ENCODE measurements at places on chromosomes 16 and 17.

DNA sequence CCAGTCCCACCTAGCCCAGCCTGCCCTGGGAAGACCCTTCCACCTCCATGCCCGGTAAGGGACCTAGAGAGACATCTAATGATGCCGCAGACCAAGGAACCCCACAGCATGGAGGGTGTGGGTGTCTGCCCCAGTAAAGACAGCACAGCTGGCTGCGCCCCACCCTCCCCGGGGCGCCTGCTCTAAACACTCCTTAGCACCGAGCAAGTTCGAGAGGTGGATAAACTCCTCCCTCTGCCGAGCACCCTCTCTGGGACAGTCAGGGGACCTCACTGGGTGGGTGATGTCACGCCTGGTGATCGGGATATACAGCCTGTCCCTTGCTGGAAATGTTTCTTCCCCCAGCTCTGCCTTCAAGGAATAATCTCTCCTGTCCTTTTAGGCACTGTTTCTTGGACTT lies 16.7 kb upstream of the DNAI2 start:
- DNase-seq: no peak
- no peaks in the 10 kb centered on the region for H3K36me3 ChIP-seq
- no peak overlapping the region for H3K4me3 ChIP-seq
- no peak overlapping the region for H3K27ac ChIP-seq

DNA sequence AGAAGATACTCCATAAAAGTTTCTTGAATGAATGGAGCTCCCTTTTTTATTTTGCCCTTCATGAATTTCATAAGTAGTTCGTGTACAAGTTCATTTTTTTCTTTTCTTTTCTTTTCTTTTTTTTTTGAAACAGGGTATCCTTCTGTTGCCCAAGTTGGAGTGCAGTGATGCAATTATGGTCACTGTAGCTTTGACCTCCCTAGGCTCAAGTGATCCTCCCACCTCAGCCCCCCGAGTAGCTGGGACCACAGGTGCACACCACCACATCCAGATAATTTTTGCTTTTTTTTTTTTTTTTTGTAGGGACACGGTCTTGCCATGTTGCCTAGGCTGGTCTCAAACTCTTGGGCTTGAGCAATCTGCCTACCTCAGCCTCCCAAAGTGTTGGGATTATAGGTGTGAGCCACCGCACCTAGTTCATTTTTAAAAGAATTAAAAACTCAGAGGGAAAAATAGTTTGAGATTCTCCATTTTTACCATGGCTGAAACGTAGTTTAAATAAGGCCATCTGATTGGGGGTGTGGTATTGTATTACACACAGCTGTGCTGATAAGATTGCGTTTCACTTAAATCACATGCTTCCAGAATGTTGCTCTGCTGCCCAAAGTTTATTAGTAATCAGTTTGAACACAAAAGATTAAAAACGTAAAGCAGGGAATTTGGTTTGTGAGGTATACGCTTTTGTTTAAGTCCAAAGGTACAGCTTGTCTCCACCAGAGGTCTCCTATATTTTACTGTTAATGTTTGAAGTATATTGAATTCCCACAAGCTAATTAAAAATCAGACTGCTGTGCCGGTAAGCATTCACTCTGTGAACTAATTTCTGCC lies 154.1 kb downstream of the SOCS1 start:
- H3K27ac ChIP-seq: no peak overlapping the region
- peak; percentile 57 for DNase-seq
- H3K36me3 ChIP-seq: peaks cover 5% of the 10 kb centered on the region
- H3K27me3 ChIP-seq: no peaks in the 10 kb centered on the region

DNA sequence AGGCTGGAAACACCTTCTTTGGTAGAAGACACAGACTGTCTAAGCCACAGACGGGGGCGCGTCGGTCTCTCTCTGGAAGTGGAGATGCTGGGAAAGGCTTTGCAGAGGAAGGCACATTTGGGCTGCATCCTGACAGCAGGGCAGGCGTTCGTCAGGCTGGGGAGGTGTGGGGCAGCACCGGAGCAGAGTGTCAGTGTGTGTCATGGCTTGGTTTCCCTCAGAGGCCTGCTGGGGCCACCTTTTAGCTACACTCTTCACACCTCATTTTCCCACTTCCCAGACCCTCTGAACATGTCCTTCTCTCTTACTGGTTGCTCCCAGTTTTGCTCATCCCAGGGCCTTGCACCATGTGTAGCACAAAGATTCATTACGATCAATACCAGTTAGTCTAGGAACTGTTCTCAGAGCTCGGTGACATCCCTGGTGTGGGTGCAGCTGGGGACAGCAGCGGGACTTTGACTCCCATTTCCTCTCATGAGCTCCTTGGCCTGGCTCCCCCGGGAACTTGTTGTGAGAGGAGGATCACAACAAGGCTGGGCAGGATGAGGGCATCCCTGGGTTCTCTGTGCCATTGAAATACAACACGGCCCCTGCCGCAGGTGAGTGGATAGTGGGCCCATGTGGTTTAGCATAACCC lies 33.1 kb downstream of the SMARCE1 start:
- no peaks in the 10 kb centered on the region for H3K27me3 ChIP-seq
- no peak for DNase-seq
- no peak overlapping the region for H3K4me3 ChIP-seq
- H3K27ac ChIP-seq: peak overlapping the region; percentile 70

DNA sequence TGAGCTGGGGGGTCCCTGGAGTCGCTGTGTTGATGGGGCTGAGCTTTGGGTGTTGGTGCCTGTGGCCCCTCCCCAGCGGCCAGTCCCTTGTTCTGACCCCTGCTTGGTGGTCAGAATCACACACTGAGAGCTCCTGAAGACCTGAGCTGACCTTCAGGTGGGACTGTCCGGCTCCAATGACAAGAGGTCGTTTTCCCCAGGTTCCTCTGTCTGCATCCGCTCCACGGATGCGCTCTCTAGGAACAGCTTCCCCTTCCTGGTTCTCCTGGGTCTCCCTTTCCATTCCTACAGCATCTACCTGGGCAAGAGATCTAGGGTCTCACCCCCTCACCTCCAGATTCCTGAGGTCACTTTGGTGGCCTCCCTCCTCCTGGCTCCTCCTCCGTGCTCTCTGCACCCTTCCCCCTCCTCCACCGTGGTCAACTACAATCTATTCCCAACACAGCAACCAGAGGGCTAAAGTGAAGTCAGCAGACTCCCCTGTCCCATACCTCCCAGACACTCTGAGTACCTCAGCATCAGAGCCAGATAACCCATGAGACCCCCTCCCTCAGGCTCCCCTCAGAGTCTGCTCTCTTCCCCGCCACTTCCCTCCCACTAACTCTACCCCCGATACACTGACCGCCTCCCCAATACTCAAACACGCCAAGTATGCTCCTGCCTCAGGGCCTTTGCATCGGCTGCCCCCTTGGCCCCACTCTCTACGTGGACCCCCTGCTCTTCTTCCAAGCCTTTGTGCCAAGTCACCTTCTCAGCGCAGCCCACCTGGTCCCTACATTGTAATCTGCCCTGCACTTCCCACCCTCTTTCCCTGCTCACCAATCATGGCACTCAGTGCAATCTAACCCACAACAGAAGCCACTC lies 9.0 kb upstream of the SEC14L5 start:
- peaks cover 28% of the 10 kb centered on the region for H3K4me1 ChIP-seq
- no peak overlapping the region for H3K4me3 ChIP-seq
- H3K27me3 ChIP-seq: no peaks in the 10 kb centered on the region
- DNase-seq: no peak
- no peaks in the 10 kb centered on the region for H3K36me3 ChIP-seq

GRCh38 chr17:56863974-56864373 lies 30.0 kb downstream of the DGKE start:
- no peak overlapping the region for H3K4me3 ChIP-seq
- no peaks in the 10 kb centered on the region for H3K4me1 ChIP-seq
- peaks cover 25% of the 10 kb centered on the region for H3K36me3 ChIP-seq
- no peaks in the 10 kb centered on the region for H3K27me3 ChIP-seq

DNA sequence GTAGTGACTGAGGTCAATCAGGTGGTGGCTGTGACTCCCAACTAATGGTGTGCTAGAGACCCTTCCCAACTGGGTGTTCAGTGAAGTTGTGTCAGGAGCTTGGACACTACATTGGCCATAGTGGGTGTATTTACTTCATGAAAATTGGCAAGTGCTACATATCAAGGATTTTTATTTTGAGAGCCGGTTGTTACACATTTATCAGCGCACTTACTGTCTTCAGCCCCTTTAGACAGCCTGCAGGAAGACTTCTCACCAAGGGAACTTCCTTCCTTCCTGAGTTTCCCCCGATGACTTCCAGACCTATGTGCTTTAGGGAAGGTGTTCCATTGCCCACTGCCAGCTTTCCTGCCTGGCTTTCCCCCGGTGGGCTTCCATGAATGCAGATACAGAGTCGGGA lies 261.2 kb downstream of the CBLN1 start:
- H3K36me3 ChIP-seq: no peaks in the 10 kb centered on the region
- no peak overlapping the region for H3K4me3 ChIP-seq
- no peak for DNase-seq
- peaks cover 16% of the 10 kb centered on the region for H3K4me1 ChIP-seq

GRCh38 chr17:40560592-40561293 lies 4.5 kb downstream of the CCR7 start:
- H3K27me3 ChIP-seq: no peaks in the 10 kb centered on the region
- H3K4me3 ChIP-seq: peak overlapping the region; percentile 5
- peaks cover 18% of the 10 kb centered on the region for H3K4me1 ChIP-seq
- DNase-seq: peak; percentile 78
- peak overlapping the region; percentile 96 for H3K27ac ChIP-seq

DNA sequence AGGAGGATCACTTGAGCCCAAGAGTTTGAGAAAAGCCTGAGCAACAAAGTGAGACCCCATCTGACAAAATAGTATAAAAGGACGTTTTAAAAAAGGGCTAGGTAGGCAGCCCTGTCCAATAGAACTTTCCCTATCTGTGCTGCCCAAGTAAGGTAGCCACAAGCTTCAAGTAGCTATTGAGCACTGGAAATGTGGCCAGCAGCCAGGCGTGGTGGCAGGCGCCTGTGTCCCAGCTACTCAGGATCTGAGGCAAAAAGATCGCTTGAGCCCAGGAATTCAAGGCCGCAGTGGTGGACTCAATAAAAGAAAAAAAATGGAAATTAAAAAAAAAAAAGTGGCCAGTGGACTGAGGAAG lies 1.5 kb upstream of the NQO1 start:
- no peak overlapping the region for H3K4me3 ChIP-seq
- H3K36me3 ChIP-seq: peaks cover 4% of the 10 kb centered on the region
- H3K27me3 ChIP-seq: no peaks in the 10 kb centered on the region
- peak overlapping the region; percentile 0 for H3K27ac ChIP-seq
- DNase-seq: no peak
- H3K4me1 ChIP-seq: peaks cover 11% of the 10 kb centered on the region

GRCh38 chr16:78762222-78762621 lies 662.8 kb downstream of the WWOX start:
- no peaks in the 10 kb centered on the region for H3K27me3 ChIP-seq
- peaks cover 2% of the 10 kb centered on the region for H3K4me1 ChIP-seq
- no peaks in the 10 kb centered on the region for H3K36me3 ChIP-seq
- no peak overlapping the region for H3K27ac ChIP-seq

DNA sequence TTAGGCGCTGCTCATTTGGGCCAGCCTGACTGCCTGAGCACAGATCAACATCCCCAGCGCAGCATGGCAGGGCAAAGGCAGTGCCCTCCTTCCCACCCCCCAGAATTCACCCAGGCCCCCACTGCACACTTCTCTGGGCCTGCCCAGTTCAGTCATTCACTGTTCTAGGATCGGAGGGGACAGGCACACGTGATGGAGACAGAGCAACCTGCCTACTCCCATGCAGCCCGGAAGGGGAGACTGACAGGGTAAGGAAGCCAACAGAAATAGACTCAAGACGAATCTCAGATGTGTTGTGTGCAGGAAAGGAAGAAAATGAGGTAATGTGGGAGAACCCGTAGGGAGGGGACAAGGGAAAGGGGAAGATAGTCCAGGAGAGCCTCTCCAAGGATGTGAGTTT lies 59.2 kb upstream of the LYRM9 start:
- H3K27ac ChIP-seq: no peak overlapping the region
- peaks cover 59% of the 10 kb centered on the region for H3K27me3 ChIP-seq
- no peak for DNase-seq
- no peak overlapping the region for H3K4me3 ChIP-seq

- H3K36me3 ChIP-seq: no peaks in the 10 kb centered on the region
- peaks cover 7% of the 10 kb centered on the region for H3K4me1 ChIP-seq
- H3K27ac ChIP-seq: no peak overlapping the region
- no peak for DNase-seq
- H3K27me3 ChIP-seq: peaks cover 15% of the 10 kb centered on the region
These were observed 5.1 kb upstream of the SOX8 start for GRCh38 chr16:976389-976931.

GRCh38 chr17:45946841-45947256 lies 52.2 kb upstream of the STH start:
- no peaks in the 10 kb centered on the region for H3K36me3 ChIP-seq
- no peak overlapping the region for H3K4me3 ChIP-seq
- DNase-seq: peak; percentile 14
- H3K4me1 ChIP-seq: peaks cover 5% of the 10 kb centered on the region
- H3K27me3 ChIP-seq: peaks cover 52% of the 10 kb centered on the region

- no peaks in the 10 kb centered on the region for H3K36me3 ChIP-seq
- no peak for DNase-seq
- no peak overlapping the region for H3K4me3 ChIP-seq
- H3K27ac ChIP-seq: no peak overlapping the region
These were observed 12.1 kb downstream of the ATP2C2 start for GRCh38 chr16:84380405-84380804.

GRCh38 chr17:45129940-45130680 lies 2.2 kb downstream of the PLCD3 start:
- H3K36me3 ChIP-seq: no peaks in the 10 kb centered on the region
- H3K27ac ChIP-seq: no peak overlapping the region
- peaks cover 49% of the 10 kb centered on the region for H3K4me1 ChIP-seq
- H3K4me3 ChIP-seq: no peak overlapping the region

GRCh38 chr17:77393867-77394539 lies 253.2 kb downstream of the SEC14L1 start:
- no peak overlapping the region for H3K4me3 ChIP-seq
- H3K36me3 ChIP-seq: peaks cover 20% of the 10 kb centered on the region
- DNase-seq: no peak
- H3K4me1 ChIP-seq: peaks cover 55% of the 10 kb centered on the region
- H3K27ac ChIP-seq: peak overlapping the region; percentile 8

GRCh38 chr16:59220011-59220410 lies 485.9 kb upstream of the GOT2 start:
- no peak for DNase-seq
- H3K27me3 ChIP-seq: no peaks in the 10 kb centered on the region
- H3K4me3 ChIP-seq: no peak overlapping the region
- no peak overlapping the region for H3K27ac ChIP-seq
- no peaks in the 10 kb centered on the region for H3K4me1 ChIP-seq
